ENCODE measurements at places on chromosomes 5 and 9.

DNA sequence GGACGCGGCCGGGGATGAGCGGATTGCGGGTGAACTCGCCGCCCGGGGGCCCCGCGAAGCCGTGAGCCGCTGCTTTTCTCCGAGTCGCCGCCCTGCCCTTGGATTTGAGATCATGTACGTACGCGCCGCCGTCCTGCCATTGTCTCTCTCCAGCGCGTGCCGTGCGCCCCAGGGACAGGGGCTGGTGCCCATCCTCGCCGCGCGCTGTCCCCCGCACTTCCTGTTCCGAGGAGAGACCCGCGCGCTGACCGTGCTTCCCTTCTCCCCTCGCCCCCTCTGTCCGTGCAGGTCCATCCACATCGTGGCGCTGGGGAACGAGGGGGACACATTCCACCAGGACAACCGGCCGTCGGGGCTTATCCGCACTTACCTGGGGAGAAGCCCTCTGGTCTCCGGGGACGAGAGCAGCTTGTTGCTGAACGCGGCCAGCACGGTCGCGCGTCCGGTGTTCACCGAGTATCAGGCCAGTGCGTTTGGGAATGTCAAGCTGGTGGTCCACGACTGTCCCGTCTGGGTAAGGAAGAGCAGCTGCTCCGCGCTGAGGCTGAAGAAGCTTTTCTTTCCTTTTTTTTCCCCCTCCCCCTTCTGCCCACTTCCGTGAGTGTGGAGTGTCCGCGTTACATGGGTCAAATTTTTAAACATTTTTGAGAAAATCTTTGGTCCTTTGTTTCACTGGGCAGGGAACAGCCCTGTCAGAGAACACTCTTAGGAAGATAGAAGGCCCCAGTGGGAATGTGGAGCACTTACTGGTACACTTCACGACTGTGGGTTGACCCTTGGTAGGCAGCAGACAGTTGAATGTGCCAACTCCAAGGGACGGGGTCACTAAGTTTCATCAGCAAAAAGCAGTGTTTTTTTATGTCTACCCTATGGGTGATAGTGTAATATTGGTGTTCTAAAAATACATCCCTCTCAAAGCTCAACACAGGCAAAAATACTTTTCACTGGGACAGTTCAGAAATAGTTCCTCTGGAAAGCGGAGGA, 727 bp downstream of the RHOBTB3 start:
- DNase-seq, result peak; percentile 56

- peak; percentile 76 for DNase-seq
Measured at GRCh38 chr9:76403352-76403751, 9.1 kb upstream of the RFK start.

DNA sequence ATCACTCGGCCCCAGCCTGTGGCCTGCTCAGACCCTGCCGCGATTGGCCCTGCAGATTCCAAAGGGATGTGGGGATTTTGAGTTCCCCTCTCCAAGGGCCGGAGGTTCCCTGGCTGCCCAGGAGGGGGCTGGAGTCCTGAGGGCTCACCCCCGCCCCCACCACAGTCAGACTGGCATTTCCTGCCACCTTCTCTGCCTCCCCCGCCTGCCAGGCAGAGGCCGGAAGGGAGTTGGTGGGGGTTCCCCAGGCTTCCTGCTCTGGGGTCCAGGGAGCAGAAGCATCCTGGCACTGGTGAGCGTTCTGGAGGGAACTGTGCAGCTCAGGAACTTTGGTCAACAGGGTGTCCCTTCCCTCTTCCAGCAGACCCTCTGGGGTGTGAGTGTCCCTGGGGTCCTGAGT, 70.6 kb downstream of the RXRA start:
- DNase-seq, result peak; percentile 51

DNA sequence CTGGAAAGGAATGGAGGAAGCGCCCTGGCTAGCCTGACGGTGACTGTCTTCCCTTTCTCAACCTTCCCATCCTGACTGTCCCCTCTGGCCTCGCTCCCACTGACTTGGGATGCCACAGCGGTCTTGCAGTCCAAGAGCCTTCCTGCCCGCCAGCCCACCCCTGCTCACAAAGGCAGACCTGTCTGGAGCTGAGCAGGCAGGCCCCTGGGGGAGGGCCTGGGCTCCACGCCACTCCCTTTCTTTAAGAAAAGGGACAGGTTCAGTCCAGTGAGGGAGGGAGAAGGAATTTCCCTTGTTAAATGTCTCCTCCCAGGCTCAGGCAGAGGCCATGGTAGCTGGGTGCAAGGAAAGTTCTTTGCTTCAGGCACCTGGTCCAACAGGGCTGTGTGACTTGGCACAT, 18.1 kb downstream of the FGF1 start:
- no peak for DNase-seq

DNA sequence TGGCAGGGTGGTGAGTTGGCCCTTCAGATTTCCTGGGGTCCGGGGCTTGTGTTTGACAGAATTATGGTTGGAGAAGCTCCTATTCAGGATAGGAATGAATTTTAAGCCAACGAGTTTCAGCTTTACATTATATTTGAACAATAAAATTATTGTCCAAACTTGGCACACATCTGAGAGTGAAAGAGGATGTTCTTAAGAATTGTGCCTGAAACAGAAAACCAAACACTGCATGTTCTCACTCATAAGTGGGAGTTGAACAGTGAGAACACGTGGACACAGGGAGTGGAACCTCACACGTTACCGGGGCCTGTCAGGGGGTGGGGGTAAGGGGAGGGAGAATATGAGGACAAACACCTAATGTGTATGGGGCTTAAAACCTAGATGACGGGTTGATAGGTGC, 111.8 kb upstream of the ACTBL2 start:
- DNase-seq, result no peak

Data from GM12865 (cell line).